ENCODE measurements at places on chromosomes 6 and 20.

DNA sequence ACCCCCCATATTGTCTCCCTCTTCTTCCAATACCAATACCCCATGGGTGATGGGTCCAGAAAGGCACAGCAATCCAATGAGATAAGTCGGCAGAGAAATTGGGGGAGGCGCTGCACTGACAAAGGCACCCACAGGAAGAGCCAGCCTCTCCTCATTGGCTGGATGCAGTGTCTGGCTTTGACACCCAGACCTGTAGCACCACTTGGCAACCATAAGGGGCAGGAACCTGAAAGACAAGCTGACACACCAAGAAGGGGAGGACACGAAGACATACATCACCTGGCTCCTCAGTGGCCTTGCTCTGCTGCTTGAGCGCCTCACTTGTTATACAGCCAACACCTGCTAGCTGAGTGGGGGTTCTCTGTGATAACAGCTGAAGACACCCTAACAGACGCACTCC lies 19.4 kb upstream of the SLC4A11 start:
- DNase-seq: no peak

- DNase-seq: no peak
Observed at GRCh38 chr6:26045928-26046368, 41.3 kb upstream of the HFE start.

DNA sequence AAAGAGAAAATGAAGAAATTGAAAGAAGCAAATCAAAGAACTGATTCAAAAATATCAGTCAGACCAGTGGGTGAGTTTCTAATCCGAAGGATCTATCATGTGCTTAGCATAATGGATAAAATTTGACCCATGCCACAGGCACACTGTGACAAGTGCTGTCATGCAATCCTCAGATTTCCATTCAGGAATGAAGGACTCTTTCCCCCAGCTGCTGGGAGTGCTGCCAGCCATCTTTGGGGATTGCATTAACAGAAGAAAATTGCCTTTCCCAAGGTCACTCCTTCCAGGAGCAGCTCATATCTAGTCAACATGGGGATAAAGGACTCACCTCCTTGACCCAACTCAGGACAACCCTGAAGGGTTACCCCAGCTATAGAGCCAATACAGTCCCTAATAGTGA lies 316.7 kb upstream of the TBX18 start:
- DNase-seq: no peak

- no peak for DNase-seq
Observed at GRCh38 chr6:41373919-41374617, 38.7 kb downstream of the NCR2 start.

- DNase-seq: no peak
Observed at GRCh38 chr6:21157186-21157929, 436.2 kb upstream of the SOX4 start.

- DNase-seq: peak; percentile 91
Observed at GRCh38 chr6:36368921-36369865, 18.3 kb downstream of the ETV7 start.

DNA sequence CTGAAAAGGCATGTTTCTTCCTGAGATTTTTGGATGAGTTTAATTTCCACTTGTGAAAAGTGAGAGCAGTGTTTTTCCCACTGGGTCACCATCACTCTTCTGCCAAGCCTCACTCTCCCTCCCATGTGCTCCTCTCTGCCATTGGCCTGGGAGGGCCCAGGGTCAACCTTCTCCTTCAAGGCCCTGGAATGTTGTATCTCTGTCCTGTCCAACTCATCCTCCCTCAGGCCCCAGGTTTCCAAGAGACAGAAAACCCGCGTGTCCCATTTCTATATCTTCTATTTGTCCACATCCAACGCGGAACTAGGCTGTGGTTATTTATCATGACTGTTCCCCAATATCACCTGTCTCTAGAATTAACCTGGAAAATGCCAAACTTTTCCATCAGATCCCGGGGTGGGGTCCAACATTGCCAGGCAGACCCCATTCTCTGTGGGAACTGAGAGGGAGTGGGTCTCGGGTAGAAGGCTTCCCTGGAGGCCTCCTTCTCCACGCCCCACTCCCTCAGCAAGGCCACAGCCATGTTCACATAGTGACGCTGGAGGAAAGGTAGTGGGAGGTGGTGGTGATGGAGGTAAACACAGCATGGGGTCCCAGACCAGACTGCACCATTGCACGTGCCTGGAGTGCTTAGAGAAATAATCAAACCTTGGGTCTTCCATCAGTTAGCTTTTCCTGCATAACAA lies 173.5 kb downstream of the SCP2D1 start:
- no peak for DNase-seq

- DNase-seq: peak; percentile 95
Observed at GRCh38 chr6:108621117-108621516, 60.4 kb downstream of the FOXO3 start.

GRCh38 chr6:163313566-163313965 lies 101.0 kb upstream of the QKI start:
- DNase-seq: no peak

- DNase-seq: no peak
Observed at GRCh38 chr6:133817460-133818047, 71.4 kb upstream of the TCF21 start.

DNA sequence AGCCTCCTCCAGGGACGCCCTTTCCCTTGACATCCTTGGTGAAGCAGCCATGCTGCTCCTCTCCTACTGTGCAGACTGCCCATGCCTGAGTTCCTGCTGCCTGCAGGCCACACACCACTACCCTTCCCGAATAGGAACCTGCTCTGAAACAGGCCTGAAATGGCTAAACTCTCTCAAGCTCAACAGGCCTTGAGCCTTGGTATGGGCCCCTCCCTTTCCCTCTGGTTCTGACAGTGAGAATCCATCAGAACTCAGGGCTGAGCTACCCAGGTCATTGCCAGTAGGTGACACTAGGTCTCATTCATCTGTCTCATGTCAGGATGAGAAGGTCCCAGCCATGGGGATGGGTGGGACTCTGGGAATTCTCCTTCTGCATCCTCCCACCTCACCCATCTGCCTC lies 25.7 kb downstream of the RAET1L start:
- no peak for DNase-seq

DNA sequence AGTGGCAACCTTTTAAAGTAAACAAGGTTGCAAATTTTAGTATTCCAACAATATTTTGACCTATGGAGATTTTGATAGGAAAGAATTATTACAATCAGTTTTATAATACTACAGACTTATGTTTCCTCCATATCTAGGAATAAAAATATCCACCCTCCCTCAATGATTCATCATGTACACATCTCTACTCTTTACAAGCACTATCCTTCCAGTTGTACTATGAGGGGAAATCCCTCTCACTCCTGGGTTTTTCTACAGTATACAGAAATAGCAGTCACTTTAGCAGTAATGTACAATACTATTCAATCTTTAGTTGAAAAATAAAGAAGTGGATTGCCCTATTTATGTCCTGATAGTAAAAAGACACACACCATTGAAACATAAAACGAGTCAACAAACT lies 46.3 kb upstream of the SCML4 start:
- peak; percentile 23 for DNase-seq

DNA sequence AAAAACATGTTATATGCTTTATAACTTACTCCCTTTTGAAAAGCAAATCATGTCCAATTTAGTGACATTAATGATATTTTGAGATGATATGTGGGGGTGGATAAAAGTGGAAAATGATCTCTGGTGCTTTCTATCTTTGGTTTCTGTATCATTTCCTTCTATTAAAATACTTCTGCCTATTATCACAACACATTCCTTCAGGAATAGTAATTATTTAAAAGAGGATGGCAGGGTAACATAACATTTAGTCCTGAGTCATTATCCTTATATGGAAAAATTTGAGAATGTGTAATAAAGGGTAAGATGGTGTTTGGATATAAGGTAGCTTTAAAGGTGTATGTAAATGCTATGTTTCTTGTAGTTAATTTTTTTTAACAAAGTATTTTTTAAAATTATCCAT lies 657.7 kb downstream of the PHF3 start:
- DNase-seq: no peak

- DNase-seq: no peak
Observed at GRCh38 chr6:136548582-136549299, 1.5 kb downstream of the MAP7 start.

GRCh38 chr20:53869466-53870258 lies 200.7 kb downstream of the BCAS1 start:
- DNase-seq: peak; percentile 53

- no peak for DNase-seq
Observed at GRCh38 chr6:93337014-93337413, 82.3 kb downstream of the EPHA7 start.

- DNase-seq: peak; percentile 95
Observed at GRCh38 chr6:14706378-14706929, 539.4 kb upstream of the JARID2 start.

GRCh38 chr20:57310821-57311514 lies 18.6 kb upstream of the SPO11 start:
- no peak for DNase-seq

GRCh38 chr6:141174932-141175331 lies 957.8 kb upstream of the GJE1 start:
- DNase-seq: no peak

- DNase-seq: no peak
Observed at GRCh38 chr20:42484335-42484734, 705.4 kb downstream of the PTPRT start.

DNA sequence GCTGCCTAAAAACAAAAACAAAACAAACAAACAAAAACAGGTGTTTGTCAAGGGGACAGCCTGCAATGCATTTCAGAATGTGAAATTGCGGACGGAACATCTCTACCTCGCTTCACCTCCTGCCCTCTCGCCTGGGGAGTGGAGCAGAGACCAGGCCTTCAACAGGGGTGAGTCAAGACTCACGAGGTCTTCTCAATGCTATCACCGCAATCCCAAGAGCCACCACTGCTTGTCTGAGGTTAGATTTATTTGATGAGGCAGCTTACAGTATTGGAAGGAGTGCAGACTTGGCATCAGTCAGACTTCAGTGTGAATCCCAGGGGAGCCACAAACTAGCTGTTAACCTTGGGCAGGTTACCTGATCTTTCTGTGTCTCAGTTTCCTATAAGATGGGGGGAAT lies 7.7 kb downstream of the GABRR1 start:
- no peak for DNase-seq

- no peak for DNase-seq
Observed at GRCh38 chr6:21188505-21189223, 404.9 kb upstream of the SOX4 start.

GRCh38 chr20:30949761-30950160 lies 307.7 kb upstream of the DEFB115 start:
- no peak for DNase-seq

DNA sequence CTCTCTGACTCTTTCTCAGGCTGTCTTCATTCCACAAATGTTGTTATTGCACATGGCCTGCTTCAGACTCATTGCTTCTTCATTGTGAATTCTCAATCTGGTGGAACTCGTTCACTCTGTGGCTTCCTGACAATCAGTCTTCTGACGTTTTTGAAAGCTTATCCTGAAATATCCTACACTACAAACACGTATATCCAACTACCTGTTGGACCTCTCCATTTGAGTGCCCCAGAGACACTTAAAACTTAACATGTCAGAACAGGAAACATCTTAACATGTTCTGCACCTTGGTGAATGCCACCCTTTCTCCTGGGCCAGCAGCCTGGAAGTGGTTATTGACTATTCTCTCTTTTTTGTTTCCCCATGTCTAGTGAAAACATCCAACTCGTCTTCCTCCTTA lies 50.8 kb downstream of the AIG1 start:
- DNase-seq: no peak

DNA sequence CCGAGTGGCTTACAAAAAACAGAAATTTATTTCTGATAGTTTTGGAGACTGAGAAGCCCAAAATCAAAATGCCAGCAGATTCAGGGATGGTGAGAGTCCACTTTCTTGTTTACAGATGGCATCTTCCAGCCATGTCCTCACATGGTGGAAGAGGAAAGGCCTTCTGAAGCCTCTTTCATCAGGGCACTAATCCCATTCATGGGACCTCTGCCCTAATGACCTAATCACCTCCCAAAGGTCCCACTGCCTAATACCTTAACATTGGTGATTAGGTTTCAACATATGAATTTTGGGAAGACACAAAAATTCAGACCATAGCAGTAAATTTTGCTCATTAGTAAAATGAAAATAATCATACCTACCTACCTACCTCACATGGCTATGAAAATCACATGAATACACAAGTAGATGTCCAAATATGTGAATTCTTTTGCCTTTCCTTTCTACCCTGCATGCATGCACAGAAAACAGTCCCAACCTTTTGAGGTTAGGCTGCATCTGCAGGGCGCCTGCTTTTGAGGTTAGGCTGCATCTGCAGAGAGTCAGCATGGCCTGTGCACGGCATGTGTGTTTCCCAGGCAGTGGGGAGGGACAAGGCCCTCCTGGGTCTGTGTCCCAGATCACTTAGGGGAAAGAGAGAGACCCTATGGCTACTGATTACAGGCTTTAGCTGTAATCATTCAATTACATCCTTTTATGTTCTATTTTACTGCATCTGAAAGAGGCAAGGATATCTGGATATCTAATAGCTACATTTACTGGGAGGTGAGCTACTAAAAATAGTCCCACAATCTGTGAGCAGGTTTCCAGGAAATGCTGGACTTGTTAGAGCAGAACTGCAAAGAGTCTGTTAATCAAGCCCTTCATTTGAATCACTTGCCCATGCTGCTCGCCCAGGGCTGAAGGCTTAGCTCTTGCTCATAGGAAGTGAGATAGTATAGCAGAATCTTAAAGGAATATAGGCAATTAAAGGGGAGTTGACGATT lies 497.7 kb upstream of the MARCKS start:
- peak; percentile 59 for DNase-seq

GRCh38 chr20:40431112-40431511 lies 257.9 kb downstream of the MAFB start:
- DNase-seq: no peak

Measured in HFFc6 (cell line).